Esophagus squamous epithelium (tissue), 5 donors: ENCODE measurements at places on chromosomes 2 and 18. TPM values are rescaled to one million over a fixed set of nuclear protein-coding genes. Genes with fewer than 3 reads are reported as not detected.

Gene DYNC1I2
- total RNA-seq: 94.2 TPM

Gene NYAP2
- 0.18 TPM for total RNA-seq

Gene TXNL1
- total RNA-seq: 78.5 TPM

Gene RTP5
- total RNA-seq: not detected

Gene TNFRSF11A
- total RNA-seq: 1.9 TPM

Gene CRYGB
- not detected for total RNA-seq

Gene LIMS2
- total RNA-seq: 6.8 TPM

DNA sequence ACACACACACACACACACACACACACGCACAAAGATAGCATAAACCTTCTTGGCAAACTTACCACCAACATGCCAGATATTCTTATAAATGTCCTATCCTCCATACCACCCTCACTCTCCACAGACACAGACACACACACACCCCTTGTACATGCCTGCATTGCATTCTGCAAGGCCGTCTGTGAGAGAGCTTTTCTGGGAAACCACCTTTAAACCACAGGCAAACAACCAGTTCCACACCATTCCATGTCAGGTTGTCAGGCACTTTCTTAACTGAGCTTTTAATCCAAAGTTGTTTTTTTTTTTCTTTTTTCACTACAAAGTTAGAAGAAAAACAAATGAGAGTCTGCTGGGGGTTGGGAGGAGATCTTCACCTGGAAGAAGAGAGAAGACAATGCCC is 221.1 kb downstream of the C1D start:
- no peak for DNase-seq

GRCh38 chr2:221112744-221113143 is 459.4 kb downstream of the EPHA4 start:
- no peak for DNase-seq

GRCh38 chr18:11751341-11752115 is 62.5 kb downstream of the GNAL start:
- DNase-seq: no peak

DNA sequence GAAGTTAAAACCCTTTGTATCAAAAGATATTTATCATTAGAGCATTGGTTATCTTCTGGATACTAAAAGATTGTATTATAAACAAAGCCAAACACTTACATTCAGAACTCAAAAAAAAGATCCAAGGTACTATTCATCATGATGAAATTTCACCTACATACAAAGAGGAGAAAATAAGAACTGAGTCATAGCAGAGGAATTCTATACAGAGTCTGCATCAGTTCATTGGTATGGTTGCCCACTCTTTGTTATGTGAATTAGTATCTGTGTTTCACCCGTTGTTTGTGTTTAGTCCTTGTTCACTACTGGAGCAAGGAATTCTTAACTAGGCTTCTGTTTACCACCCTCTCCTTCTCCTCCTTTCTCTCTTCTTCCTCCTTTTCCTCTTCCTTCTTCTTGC is 157.9 kb downstream of the LNPK start:
- DNase-seq: no peak

- no peak for DNase-seq
Observed at GRCh38 chr2:171217330-171217729, 56.6 kb upstream of the TLK1 start.

GRCh38 chr2:66885775-66886383 is 451.0 kb downstream of the MEIS1 start:
- no peak for DNase-seq

DNA sequence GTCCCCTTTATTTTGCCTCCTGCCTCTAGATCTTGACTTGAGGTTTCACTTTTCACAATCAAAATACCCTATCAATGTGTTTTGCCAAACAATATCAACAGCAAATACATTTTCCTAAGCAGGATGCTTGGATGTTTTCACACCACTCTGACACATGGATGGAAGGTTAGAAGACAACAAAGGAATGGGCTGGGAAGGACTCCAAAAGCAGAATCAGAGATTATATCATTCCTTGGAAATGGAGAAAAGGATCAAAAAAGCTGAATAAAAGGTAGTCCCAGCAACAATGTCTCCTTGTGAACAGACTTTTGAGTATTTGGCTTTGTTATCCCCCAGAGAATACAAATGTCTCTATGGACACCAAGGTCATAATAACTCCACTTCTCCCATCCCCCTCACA is 170.8 kb downstream of the ETAA1 start:
- no peak for DNase-seq

GRCh38 chr2:103789381-103790095 is 1027.7 kb downstream of the TMEM182 start:
- DNase-seq: no peak

GRCh38 chr18:79507546-79508480 is 112.1 kb downstream of the NFATC1 start:
- no peak for DNase-seq

DNA sequence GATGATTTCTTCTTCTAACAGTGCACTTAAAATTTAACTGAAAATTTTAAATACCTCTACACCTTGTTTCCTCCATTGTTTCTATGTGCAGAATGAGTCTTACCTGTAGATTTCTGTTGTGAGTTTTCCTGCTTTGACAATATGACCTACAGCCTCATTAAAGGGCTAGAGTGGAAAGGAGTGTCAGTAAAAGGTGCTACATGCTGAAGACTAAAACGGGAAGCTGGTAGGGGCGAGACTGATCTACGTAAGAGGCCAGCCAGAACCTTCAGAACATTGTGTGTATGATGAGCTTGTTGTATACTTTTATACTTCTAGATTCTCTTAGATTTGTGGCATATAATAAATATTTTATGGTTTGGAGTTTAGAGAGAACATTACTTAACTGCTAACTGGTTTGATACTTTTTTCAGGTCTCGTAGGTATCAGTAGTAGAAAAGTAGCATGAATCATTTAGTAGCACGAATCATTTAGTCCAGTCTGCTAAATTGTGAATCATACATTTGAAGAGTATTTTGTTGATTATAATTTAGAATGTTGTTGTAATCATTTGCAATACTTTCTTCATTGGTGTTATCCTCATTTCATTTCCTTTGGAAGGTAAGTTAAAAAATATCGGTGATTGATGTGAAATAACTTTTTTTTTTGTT is 14.3 kb downstream of the INSIG2 start:
- no peak for DNase-seq

GRCh38 chr18:7369006-7369405 is 138.1 kb downstream of the LRRC30 start:
- DNase-seq: no peak

DNA sequence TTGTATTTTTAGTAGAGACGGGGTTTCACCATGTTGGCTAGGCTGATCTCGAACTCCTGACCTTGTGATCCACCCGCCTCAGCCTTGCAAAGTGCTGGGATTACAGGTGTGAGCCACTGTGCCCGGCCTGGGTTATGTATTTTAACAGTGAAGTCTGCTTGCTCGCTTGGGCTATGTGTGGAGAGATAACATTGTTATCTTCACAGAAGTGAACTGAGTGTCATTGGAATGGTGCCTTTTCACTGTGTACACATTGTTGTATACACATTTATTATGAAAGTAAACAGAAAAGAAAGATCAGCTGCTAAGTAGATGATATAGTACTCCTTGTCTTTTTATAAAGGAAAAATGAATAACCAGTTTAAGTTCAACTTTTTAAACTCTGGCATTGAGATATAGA is 30.4 kb downstream of the RNF138 start:
- DNase-seq: no peak

DNA sequence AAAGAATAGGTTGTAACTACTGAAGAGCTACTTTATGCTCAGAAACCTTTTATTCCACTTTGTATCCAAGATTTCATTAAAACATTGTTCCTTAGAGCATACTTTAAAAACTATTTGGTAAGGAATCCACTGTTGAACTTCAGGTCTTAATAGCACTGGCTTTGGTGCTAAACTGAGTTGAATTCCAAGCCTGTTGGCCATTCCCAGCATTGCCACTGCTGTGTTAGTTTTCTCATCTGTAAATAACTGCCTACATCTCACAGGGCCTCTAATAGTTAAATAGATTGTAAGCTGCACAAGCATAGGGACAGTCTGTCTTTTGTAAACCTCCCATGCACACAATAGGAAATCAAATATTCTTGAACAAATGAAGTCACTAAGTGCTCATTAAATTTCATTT is 86.6 kb downstream of the ORC4 start:
- no peak for DNase-seq

DNA sequence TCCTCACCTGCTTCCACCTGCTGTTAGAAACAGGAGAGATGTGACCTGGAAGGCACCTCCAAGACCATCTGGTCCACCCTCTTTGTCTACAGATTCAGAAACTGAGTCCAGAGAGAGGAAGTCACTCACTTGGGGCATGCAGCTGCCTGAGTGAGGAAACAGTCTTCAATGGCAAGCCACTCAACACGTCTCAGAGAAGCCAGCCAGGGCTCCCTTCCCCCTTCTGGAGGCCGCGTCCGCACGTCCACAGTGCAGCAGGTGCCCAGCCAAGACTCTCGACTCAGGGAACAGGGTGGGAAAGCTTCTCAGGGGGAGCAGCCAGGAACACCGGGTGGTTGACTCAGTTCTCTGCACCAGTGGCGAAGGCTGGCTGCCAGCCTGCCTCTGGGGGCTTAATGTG is 201.7 kb downstream of the BCL11A start:
- no peak for DNase-seq

- no peak for DNase-seq
Observed at GRCh38 chr2:140601801-140602200, 1529.0 kb downstream of the LRP1B start.
